ENCODE measurements at places on chromosomes 7 and 10. TPM values are rescaled to one million over a fixed set of nuclear protein-coding genes. Genes with fewer than 3 reads are reported as not detected.
A peak's percentile ranks its signal among the peaks of the same experiment; 100 is the strongest.

The ZNF107 gene
- total RNA-seq = 8.3 TPM

The SFTPA2 gene
- not detected for total RNA-seq

DNA sequence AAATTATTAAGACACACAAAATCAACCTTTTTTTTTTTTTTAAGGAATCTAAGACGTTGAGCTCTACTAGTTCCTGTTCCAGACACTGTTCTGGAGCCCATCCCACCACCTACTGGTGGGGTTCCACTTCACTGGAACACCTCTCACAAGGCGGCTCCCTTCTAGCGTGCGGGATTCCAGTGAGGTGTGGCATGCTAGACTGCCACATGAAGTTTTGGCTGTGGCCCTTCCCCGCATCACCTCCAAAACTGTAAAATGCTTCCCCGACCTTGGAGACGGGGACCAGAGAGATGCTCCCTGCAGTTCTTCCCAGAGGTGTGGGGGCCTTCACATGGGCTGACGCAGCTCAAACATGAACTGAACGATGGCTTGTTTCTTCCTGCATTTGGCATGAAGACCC is 12.6 kb downstream of the FAM53B start:
- no peaks in the 10 kb centered on the region for H3K36me3 ChIP-seq
- H3K27ac ChIP-seq = no peak overlapping the region
- H3K4me3 ChIP-seq = no peak overlapping the region
- H3K4me1 ChIP-seq = no peaks in the 10 kb centered on the region
- DNase-seq = no peak
- no peaks in the 10 kb centered on the region for H3K27me3 ChIP-seq

GRCh38 chr7:24982917-24983316 is 2.9 kb upstream of the OSBPL3 start:
- H3K4me1 ChIP-seq = peaks cover 11% of the 10 kb centered on the region
- H3K4me3 ChIP-seq = peak overlapping the region; percentile 82
- H3K27me3 ChIP-seq = no peaks in the 10 kb centered on the region
- no peaks in the 10 kb centered on the region for H3K36me3 ChIP-seq
- no peak overlapping the region for H3K27ac ChIP-seq

GRCh38 chr10:6918305-6918704 is 338.2 kb upstream of the PRKCQ start:
- peaks cover 1% of the 10 kb centered on the region for H3K4me1 ChIP-seq
- no peaks in the 10 kb centered on the region for H3K36me3 ChIP-seq
- no peak overlapping the region for H3K4me3 ChIP-seq

DNA sequence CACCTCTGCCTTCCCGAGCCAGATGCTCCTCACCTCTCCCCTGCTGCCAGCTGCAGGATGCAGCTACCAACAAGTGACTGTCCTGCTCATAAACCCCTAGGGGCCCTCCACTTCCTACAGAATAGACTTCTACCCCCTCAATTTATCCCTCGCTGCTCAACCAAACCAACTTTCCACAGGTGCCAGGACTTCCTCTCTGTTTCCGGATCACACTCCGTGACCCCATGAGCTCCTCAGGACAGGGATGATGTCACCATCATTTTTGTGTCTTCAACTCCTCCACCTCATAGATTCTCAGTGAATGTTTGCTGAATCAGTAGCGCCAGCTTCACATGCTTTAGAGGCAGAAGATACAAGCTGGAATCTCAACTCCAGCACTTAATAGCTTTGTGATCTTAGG is 25.8 kb upstream of the ADRB1 start:
- no peak overlapping the region for H3K4me3 ChIP-seq
- peaks cover 7% of the 10 kb centered on the region for H3K4me1 ChIP-seq
- no peak overlapping the region for H3K27ac ChIP-seq

DNA sequence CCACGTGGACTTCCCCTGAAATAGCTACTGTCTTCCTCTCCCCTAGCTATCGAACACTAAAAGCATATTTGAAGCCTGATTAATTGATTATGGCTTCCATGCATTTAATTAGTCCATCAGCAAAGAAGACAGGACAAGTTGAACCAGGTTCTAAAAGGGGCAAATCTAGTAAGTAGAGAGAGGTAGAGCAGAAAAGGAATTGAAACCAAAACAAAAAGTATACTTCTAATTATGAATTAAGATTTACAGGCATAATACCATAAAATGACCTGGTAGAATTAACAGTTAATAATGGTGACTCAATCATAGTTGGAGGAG is 393 bp upstream of the DNAJC1 start:
- no peaks in the 10 kb centered on the region for H3K27me3 ChIP-seq
- peak overlapping the region; percentile 85 for H3K27ac ChIP-seq
- peaks cover 16% of the 10 kb centered on the region for H3K4me1 ChIP-seq

DNA sequence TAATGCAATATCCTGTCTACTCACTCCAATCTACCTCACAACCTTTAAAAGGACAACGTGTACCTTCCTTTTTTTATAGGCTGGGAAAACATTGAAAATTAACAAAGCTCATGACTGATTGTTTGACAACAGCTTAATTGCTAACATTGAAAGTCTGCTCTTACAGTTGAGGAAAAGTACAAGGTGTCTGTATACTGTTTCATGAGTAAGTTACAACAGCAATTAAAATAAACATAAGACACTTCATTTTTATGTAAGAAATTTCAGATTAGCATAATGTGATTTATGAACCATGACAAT is 28.6 kb upstream of the NCAPG2 start:
- H3K27me3 ChIP-seq = no peaks in the 10 kb centered on the region
- H3K4me1 ChIP-seq = peaks cover 11% of the 10 kb centered on the region
- DNase-seq = no peak
- no peak overlapping the region for H3K27ac ChIP-seq
- H3K36me3 ChIP-seq = peaks cover 5% of the 10 kb centered on the region

GRCh38 chr10:86046845-86047460 is 319.6 kb downstream of the GRID1 start:
- no peaks in the 10 kb centered on the region for H3K4me1 ChIP-seq
- peaks cover 23% of the 10 kb centered on the region for H3K27me3 ChIP-seq
- H3K27ac ChIP-seq = no peak overlapping the region
- no peak for DNase-seq

DNA sequence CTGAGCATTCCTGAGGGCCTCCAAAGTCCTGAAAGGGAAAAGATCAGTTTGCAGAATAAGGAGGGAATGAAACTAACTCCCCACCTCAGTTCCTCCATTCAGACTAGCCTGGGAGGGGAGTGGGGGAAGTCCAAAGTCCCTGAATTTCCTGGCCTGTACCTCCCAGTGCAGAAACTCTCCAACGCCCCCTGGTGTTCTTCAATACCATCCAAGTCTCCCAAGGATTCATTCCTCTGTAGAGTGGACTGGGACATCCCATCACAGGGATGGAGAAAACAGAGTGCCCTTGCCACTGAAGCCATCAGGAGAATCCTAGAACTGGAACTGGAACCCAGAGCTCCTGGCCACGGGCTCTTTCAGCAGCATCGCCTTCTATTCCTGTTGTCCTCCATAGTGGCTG is 1.6 kb upstream of the COL13A1 start:
- peaks cover 15% of the 10 kb centered on the region for H3K4me1 ChIP-seq
- no peak overlapping the region for H3K27ac ChIP-seq
- peak; percentile 74 for DNase-seq
- no peak overlapping the region for H3K4me3 ChIP-seq
- H3K36me3 ChIP-seq = no peaks in the 10 kb centered on the region

DNA sequence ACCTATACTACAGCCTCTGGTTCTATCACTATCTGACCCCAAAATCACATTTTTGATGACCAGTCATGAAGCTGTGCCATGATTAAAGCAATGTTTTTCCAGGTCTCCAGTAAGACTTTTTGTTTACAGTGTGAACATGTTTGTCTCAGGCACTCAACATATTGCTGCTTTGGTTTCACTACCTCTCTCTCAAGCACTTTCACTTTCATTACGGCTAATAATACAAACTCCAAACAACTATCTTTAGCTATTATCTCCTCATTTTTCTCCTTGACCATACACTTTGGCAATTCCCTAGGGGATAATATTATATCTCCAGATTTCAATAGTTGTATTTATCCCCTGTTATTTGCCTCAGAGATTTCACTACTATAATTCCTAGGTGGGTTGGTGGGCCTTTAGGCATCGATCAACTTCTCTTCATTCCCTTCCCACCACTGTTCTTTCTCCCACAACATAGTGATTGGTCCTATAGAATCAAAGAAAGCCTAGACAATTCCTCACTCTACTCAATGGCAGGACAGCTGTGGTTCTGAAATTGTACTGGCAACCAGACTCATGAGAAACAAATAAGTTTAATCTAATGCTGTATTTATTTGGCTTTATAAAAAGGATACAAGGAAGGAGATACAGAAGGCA is 261.4 kb upstream of the ZWINT start:
- H3K27me3 ChIP-seq = no peaks in the 10 kb centered on the region
- H3K4me1 ChIP-seq = no peaks in the 10 kb centered on the region
- H3K27ac ChIP-seq = no peak overlapping the region
- H3K4me3 ChIP-seq = peak overlapping the region; percentile 13

DNA sequence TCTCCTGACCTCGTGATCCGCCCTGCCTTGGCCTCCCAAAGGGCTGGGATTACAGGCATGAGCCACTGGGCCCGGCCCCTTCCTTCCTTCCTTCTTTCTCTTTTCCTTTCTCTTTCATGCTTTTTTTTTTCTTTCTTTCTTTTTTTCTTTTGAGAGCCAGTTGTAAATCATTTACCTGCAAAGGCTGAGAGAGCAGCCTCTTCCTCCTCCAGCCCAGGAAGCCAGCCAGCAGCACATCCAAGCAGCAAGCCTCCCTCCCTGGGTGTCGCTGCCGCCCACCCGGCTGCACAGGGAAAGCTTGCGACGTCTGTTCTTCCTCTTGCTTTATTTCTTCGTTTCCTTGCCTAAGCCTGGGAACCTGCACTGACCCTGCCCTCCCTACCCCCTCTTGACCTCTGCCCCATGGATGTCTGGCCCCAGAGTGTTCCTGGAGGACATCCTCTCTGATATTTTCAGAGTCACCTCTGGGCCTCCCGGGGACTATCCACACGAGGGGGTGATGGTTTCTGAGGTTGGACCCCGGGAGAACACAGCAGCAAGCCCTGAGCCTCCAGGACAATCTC is 62.8 kb upstream of the MYL10 start:
- H3K36me3 ChIP-seq = no peaks in the 10 kb centered on the region
- no peak overlapping the region for H3K4me3 ChIP-seq
- H3K27me3 ChIP-seq = no peaks in the 10 kb centered on the region
- no peaks in the 10 kb centered on the region for H3K4me1 ChIP-seq
- H3K27ac ChIP-seq = no peak overlapping the region
- DNase-seq = no peak

GRCh38 chr10:24463611-24464426 is 254.9 kb downstream of the KIAA1217 start:
- DNase-seq = peak; percentile 91
- peaks cover 60% of the 10 kb centered on the region for H3K4me1 ChIP-seq
- H3K36me3 ChIP-seq = peaks cover 2% of the 10 kb centered on the region
- H3K27ac ChIP-seq = peak overlapping the region; percentile 88
- H3K27me3 ChIP-seq = no peaks in the 10 kb centered on the region

- no peaks in the 10 kb centered on the region for H3K36me3 ChIP-seq
- no peak overlapping the region for H3K4me3 ChIP-seq
- H3K27me3 ChIP-seq = peaks cover 40% of the 10 kb centered on the region
- H3K4me1 ChIP-seq = no peaks in the 10 kb centered on the region
Observed at GRCh38 chr10:13894412-13895093, 307.8 kb downstream of the PRPF18 start.

- H3K27ac ChIP-seq = no peak overlapping the region
- no peaks in the 10 kb centered on the region for H3K4me1 ChIP-seq
- no peaks in the 10 kb centered on the region for H3K27me3 ChIP-seq
- H3K4me3 ChIP-seq = no peak overlapping the region
- DNase-seq = no peak
Observed at GRCh38 chr10:127168261-127168660, 28.1 kb downstream of the INSYN2A start.

DNA sequence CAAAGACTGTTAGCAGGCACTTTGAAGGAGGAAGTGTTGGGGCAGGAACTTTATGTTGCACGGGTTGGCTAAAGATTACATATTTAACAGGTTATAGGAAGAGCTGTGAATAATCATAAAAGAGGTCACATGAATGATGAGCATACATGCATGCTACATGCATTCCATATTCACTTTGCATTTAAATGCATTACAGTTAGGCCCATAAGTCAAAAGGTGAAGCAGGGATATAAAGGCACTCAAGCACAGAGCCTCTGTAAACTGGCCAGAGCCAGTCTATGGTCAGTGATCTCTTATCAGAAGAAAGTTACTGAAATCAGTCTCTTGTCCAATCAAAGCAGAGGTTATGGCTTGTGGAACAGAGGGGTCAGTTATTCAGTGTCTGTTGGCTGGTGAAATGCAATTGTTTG is 7.3 kb upstream of the ANKRD7 start:
- H3K27ac ChIP-seq = no peak overlapping the region
- no peaks in the 10 kb centered on the region for H3K27me3 ChIP-seq
- peaks cover 9% of the 10 kb centered on the region for H3K4me1 ChIP-seq
- H3K36me3 ChIP-seq = no peaks in the 10 kb centered on the region

DNA sequence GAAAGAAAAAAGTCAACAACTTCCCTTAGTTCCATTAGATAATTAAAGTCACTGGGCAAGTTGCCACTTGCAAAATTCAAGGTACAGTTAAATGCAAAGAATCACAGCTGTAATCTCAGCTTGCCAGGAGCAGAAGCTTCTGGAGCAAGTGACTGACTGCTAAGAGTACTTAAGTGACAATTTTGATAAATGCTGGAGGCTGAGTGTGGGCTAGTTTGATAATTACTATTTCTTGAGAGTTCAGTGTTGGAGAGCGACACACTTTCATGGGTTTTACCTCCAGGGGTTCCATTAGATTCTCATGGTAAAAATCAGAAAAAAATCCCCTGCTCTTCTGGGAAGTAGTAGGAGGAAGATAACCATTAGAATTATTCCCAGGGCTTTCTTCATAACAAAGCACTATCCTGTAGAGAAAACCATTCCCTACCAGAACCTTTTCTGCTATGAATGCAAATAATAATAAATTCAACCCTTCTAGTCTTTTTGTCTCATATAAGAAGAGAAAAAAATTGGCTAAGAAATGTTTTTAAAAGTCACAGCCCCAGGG is 486.3 kb downstream of the POM121L12 start:
- no peak overlapping the region for H3K27ac ChIP-seq
- no peaks in the 10 kb centered on the region for H3K4me1 ChIP-seq
- no peaks in the 10 kb centered on the region for H3K27me3 ChIP-seq
- H3K36me3 ChIP-seq = no peaks in the 10 kb centered on the region
- no peak overlapping the region for H3K4me3 ChIP-seq

DNA sequence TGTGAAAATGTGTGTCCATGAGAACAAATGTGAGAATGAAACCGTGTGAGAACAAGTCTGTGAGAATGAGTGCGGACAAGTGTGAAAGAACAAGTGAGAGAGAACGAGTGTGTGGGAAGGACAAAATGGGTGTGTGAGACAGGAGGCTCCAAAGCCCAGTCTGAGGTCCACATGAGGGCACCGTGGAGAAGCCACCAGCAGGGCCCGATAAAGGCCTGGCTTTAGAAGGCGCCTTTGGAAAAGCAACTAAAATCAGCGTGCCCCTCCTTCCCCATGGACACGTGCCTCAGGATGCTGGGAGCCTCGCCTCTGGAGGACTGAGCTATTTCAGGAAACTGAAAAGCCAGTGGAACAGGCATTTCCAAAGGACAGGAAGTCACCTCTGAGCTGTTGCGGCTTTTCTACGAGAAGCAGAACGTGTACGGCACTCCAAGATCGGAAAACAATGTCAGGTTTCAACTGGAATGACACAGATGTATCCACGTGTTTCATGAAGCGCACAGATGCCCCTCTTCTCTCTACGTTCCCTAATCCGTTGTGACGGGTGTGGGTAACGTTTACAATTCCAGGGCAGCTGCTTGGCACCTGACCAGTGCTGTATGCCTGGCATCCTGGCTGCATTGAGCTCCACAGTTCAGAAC is 46.4 kb downstream of the ESYT2 start:
- H3K4me1 ChIP-seq = no peaks in the 10 kb centered on the region
- no peaks in the 10 kb centered on the region for H3K27me3 ChIP-seq
- H3K27ac ChIP-seq = no peak overlapping the region
- peak; percentile 44 for DNase-seq
- peaks cover 18% of the 10 kb centered on the region for H3K36me3 ChIP-seq
- no peak overlapping the region for H3K4me3 ChIP-seq
